Immature natural killer cell (primary cell): ENCODE measurements at places on chromosomes 1 and 21.
A peak's percentile ranks its signal among the peaks of the same experiment; 100 is the strongest.

DNA sequence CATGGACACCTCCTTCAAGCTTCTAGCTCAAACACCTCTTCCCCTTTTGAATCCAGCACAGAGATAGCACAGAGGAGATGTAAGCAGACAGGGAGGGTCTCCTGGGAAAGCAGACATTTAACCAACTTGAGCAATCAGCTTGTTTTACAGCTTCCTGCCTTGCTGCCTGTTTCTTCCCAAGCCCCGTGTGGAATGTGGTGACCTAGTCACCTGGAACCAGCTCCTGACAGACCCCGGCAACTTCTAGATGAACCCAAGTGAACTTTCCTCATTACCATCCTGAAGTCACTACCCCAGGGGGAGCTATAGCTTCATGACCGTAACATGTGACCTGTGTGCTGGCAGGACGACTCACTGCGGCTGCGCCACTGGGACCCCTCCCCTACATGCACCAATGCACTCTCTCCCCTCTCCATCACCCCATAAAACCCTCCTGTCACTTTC, 24.1 kb upstream of the TTF2 start:
- no peak for DNase-seq

GRCh38 chr1:192581131-192581927, 5.8 kb downstream of the RGS1 start:
- DNase-seq, result no peak

GRCh38 chr1:211355873-211356272, 29.2 kb downstream of the TRAF5 start:
- DNase-seq, result no peak

DNA sequence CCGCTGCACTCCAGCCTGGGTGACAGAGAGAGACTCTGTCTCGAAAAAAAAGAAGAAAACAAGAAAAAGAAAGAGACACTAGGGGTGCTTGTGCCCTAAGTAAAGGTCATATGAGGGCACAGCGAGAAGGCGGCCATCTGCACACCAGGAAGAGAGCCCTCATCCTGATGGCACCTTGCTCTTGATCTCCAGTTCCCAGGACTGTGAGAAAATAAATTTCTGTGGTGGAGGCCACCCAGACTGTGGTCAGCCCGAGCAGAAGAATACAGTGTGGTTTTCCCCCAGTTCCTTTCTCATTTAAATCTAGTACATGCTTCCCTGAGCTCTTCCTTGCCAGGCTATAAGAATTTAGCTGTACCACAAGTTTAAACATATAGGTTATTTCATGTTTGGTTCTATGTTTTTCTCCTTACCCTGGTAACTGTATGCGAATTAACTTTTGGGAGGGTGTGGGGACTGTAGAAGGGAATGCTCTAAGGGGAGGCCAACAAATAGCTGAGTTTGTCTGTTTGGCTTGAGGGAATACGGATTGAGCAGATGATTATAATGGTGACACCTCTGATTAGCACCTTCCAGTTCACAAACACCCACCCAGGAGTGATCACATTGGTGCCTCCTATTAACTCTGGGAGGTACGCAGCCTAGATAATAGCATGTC, 119.6 kb upstream of the ERRFI1 start:
- DNase-seq, result peak; percentile 34

GRCh38 chr1:23719162-23719820, 24.0 kb upstream of the ELOA start:
- no peak for DNase-seq

GRCh38 chr1:74504933-74505512, 7.4 kb downstream of the LRRC53 start:
- DNase-seq, result no peak

GRCh38 chr1:168497376-168497950, 46.3 kb downstream of the XCL2 start:
- DNase-seq, result no peak

DNA sequence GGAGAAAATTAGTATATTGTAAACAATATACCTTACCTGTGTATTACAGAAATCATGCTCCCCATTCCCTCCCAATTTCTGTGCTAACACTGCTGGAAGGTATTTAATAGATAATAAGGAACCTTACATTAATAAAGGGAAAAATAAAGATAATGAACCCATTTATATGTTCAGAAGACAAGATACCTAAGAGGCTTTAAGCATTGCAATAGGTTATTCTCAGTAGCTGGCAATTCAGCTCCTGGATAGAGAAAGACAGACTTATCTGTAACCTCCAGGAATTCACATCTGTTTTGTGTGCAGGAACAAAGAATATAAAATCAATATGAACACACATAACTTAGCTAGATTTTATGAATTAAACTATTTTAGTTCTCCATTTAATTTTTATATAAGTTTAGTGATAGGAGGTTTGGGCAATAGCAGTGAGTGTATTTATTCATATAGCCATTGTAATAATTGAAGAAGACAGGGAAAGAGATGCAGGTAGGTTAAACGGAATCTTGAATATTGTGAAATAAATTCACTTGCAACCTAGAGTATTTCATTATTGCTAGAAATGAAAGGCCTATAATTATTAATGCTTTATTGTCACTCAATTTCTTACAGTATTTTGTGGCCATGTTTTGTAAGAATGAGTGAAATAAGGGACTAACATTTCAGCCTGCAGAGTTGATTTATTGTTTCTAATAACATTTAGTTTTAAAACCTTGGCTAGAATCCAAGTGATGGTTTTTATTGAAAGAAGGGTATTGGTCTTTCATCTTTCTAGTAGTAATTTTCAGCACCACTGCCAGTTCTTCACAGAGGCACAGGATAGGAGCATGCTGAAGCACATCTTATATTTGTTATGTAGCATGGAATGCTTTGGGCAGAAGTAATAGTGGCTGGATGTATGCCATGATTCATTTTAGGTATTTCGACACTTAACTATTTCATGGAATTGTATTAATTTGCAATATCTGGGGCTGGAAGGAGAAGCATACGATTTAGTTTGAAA, 1.5 kb downstream of the XPR1 start:
- no peak for DNase-seq

DNA sequence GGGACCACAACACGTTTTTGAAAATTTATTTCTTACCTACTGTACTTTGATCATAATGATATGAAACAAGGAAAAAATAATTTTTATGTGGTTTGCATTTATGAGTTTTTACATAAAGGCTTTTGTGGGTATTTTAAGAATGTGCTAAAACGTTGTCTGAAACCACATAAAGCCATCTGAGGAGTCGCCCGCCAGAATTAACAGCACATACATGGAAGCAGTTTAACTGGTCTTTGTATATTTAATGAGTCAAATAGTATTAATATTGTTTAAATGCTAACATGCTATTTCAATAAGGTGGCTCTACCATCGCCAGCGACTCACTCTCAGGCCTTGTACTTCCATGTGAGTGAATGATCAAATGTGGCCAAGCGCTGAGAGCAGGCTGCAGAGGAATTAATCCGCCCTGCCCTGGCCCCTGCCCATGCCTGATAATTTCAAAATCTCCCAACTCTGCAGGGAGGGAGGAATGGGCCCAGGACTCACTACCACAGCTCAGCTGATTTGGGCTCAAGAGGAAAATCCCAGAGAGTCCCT, 49.6 kb downstream of the SLC66A1 start:
- DNase-seq, result no peak

DNA sequence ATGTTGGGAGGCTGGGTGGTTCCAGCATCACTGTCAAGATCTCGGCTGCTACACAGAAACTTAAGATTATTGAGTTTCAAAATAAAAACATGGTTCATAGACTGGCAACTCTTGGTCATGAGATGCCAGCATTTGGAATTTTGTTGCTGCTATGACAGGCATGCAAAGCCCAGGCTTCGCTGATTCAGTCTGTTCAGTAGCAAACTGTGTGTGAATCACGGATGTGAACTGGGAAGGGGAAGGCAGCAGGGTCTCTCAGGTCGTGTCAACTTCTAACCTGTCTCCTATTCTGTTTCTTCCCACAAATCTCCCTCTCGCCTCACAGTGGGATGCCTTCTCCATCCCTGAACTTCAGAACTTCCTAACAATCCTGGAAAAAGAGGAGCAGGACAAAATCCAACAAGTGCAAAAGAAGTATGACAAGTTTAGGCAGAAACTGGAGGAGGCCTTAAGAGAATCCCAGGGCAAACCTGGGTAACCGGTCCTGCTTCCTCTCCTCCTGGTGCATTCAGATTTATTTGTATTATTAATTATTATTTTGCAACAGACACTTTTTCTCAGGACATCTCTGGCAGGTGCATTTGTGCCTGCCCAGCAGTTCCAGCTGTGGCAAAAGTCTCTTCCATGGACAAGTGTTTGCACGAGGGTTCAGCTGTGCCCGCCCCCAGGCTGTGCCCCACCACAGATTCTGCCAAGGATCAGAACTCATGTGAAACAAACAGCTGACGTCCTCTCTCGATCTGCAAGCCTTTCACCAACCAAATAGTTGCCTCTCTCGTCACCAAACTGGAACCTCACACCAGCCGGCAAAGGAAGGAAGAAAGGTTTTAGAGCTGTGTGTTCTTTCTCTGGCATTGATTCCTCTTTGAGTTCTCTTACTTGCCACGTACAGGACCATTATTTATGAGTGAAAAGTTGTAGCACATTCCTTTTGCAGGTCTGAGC, 25.5 kb downstream of the EIF2D start:
- DNase-seq, result no peak

- DNase-seq, result no peak
Observed at GRCh38 chr1:15308621-15309027, 61.6 kb downstream of the FHAD1 start.

DNA sequence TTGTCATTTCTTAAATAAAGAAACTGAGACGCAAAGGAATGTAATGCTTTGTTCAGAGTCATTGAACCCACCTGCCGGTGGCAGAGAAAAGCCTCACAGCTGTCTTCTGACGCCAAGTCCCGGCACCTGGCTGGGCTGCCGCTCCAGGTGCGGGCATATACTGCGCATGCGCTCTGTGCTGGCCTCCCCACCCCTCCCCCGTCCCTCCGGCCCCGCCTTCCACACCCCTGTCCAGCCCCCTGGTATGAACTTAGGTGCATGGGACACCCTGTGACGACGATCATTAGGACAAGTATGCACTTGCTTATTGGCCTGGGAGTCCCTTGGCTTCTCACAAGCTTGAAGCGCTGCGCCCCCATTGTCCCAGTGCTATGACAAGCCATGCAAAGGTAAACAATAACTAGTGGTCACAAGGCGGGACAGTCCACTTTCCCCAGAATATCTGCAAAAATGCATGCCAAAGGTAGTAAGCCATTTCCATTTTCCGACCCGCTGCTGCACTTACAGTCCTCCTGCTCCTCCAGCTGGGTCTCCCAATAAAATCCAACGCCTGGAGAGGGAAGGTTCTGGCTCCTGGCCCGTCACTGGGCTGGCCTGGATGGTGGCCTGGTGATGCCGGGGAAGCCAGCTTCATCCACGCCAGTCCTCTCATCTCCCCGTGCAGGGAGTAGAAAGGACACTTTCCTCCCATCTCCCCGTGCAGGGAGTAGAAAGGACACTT, 100.4 kb downstream of the PSMG1 start:
- no peak for DNase-seq

- DNase-seq, result no peak
Observed at GRCh38 chr1:186043296-186043695, 309.1 kb downstream of the HMCN1 start.

DNA sequence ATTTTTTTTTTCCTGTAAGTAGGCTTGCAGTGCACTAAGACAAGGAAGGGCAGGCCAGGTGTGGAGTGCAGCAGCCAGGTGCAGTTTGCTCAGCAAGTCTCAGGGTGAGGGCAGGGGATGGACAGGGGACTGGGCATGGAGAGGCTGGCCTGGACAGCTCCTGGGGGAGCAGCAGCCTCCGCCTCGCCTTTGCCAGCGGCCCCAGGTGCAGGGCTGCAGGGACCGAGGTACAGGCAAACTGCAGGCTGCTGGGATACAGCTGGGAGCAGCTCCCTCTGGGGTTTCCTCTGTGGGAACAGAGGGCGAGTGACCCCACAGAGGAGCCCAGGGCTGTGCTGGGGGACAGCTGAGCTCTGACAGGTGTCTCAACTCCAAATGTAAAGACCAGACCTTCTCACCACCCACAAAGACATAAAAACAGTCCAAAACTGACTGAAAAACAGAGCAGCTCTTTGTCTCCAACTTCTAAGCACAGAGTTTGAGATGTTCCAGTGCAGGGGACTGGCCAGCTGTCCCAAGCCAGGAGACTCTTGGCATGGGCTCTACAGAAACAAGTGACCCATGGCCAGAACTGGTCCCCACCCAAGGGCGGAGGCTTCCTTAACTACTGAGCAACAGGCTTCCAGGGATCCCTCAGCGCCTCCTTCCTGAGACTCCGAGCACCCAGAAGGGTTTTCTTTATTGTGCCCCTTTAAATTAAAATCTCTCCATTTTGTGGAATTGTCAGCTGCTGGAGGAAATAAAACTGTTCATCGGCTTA, 27.7 kb upstream of the AJAP1 start:
- DNase-seq, result no peak

DNA sequence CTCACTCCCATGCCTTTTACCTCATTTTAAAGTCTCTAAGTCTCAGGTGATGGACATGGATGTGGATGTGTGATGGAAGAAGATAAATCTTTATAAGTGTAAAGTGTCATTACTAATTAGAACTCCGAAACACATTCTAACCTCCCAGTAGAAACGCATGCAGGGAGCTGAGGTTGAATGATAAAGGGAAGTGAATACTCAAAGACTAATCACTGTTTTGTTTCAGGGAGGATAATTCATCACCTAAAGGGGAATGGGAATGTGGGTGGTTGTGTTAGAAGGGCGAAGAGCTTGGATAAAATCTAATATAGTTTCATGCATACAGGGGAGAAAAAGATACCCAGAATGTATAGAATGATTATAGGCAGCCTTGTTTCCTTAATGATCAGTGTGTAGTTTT, 12.5 kb downstream of the NCAM2 start:
- DNase-seq, result no peak

DNA sequence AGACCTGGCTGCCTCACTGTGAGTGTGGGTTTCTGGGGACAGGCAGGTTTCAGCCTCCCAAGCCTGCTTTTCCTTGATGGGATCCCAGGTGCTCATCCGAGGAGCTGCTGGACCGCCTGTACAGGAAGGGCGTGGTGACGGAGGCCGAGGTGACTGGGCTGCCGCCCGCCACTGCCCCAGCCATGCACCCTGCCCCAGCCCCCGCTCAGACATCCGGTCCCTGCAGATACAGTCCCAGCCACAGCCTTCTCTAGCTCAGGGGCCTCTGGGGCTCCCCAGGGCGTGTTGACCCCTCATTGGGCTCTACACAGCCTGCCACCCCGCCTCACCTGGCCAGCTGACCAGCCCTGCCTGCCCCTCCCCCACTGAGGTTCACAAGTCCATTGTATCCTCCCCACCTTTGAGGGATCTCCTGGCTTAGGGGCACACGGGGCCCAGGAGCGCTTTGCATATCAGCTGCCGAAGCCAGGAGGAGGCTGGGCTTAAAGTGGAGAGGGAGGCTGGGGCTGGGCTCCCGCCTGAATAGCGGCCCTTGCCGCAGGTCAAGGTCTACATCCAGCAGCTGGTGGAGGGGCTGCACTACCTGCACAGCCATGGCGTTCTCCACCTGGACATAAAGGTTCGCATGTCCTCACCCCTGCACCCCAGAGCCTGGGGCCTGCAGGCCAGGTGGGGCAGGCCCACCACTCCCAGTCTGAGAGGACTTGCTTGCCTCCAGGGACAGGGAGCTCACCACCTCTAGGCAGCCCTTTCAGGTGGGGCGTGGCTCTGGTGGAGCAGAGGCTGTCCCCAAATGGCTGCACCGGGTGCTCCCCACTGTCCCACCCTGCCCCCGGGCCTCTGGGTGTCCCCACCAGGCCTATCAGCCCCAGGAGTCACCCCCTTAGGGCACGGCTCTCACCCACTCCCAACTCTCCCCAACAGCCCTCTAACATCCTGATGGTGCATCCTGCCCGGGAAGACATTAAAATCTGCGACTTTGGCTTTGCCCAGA, 38.5 kb downstream of the TRIM11 start:
- DNase-seq, result no peak
